Astrocyte (in vitro differentiated cells and primary cell): ENCODE measurements at places on chromosomes 6 and 20. TPM values are rescaled to one million over a fixed set of nuclear protein-coding genes. Genes with fewer than 3 reads are reported as not detected.
A peak's percentile ranks its signal among the peaks of the same experiment; 100 is the strongest.

GRCh38 chr6:125857846-125858245, 67.1 kb downstream of the NCOA7 start:
- no peak for DNase-seq

DNA sequence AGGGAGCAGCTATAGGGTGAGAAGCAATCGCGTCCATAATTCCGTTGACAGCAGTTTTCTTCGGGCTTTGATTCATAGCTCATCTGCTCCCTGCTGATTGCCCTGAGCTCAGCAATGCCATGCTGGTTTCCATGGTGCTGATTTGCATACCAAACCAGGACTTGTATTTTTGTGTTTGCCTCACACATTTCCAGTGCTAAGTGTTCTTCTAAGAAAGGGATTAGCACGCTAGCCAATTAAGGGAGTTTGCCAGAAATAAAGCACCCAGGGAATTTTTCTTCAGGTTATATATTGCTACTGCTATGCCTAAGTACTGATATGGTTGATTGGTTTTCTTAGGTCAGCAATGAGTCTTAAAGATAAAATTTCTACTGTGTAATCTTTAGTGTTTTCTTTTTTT, 177.6 kb downstream of the PLCB1 start:
- peak; percentile 39 for DNase-seq

GRCh38 chr6:114063956-114064355, 93.0 kb upstream of the HDAC2 start:
- peak; percentile 30 for DNase-seq

DNA sequence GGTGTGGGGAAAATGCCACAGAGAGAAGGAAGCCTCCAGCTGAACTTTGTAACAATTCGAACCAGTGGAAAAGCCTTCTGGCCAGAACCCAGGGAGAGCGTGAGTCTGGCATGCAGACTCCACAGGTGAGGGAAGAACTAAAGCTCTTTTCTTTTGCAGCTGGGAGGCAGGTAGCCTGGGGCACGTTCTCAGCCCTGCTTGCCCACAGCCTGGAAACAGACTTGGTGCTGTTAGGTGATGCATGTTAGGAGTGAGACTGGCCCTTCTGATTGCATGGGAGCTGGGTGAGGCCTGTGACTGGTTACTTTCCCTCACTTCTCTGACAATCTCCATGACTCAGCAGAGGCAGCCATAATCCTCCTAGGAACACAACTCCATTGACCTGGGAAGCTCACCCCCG, 34.2 kb downstream of the PROKR2 start:
- no peak for DNase-seq

DNA sequence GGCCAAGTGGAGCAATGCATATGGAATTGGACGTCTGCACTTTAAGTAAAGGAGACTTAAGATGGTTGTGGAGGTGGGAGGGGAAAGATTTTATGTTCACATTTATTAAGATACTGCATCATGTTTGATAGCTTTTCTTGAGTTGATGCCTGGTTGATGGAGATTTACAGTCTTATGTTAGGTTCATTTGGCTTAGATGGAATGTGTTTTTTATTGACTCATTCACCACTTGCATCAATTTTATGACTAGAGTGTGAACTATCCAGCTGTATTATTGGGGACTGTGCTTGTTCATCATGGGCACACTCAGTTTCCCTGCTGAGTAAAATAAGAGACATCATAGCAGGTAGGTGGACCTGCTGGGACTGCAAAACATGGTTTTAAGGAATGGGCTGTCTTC, 91.2 kb upstream of the SCP2D1 start:
- DNase-seq = peak; percentile 13

DNA sequence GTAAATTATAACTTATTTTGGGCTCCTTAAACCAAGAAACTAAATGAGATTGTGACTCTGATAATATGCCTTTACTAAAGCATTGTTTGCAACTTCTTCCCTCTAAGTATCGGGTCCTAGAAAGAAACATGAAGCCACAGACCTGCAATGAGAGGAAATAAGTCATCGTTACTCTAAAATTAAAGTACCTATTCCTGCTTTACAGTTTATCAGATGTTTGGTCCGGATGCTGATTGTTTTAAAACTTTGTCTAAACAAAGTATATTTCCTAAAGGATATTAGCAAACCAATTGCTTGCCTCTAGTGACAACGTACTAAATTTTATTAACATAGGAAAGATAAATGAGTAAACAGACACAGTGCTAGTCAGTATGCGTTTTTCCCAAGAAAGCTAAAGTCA, 216.8 kb downstream of the GJA1 start:
- no peak for DNase-seq

The LPA gene
- total RNA-seq = not detected in 2 replicates

The KHDC1 gene
- 2.5 and 2.9 TPM in 2 replicates for total RNA-seq

The HTR1E gene
- total RNA-seq = not detected in 2 replicates
